ENCODE measurements at places on chromosomes 12 and 14.

- DNase-seq, result no peak
Observed at GRCh38 chr12:20366776-20367409, 1.4 kb upstream of the PDE3A start.

DNA sequence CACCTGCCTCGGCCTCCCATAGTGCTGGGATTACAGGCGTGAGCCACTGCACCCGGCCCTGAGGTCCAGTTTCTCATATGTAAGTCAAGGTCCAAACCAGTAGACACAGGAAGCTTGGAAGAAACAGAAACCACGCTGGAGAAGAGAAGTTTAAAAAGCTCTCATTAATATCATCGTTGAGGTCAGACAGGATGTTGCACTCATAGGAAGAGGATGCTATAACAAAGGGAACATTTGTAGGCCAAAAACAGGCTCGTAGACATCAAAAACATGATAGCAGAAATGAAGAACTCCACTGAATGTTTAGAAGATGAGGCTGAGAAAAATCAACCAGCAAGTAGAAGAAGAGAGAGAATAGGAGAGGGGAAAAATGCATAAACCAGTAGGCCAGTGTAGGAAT, 46.8 kb downstream of the ACACB start:
- no peak for DNase-seq

- no peak for DNase-seq
Observed at GRCh38 chr12:21471294-21471693, 30.1 kb downstream of the RECQL start.

DNA sequence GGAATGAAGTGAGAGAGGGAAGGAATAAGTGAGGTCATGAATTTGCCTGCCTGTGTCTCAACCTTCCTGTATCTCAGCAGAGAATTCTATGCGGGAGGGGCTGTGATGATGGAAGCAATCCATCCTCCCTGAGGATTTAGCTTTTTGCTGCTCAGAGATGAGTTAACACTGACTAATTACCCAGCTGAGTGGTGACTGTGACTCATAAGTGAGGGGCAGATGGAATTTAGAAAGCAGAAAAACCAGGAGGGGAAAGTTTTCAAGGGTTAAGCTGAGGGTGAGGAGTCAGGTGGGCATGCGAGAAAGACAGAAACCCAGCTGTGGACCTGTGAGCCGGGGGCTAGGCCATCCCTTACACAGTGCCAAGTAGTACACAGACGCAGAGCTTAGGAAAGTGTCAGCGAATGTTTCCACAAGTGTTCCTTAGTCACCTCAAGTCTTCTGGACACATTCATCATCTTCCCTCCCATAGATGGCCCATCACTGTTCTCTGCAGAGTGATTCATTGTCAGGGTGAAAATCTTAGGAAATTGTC, 277.9 kb downstream of the IPO8 start:
- peak; percentile 86 for DNase-seq

GRCh38 chr14:101654051-101654450, 92.8 kb downstream of the DIO3 start:
- no peak for DNase-seq

DNA sequence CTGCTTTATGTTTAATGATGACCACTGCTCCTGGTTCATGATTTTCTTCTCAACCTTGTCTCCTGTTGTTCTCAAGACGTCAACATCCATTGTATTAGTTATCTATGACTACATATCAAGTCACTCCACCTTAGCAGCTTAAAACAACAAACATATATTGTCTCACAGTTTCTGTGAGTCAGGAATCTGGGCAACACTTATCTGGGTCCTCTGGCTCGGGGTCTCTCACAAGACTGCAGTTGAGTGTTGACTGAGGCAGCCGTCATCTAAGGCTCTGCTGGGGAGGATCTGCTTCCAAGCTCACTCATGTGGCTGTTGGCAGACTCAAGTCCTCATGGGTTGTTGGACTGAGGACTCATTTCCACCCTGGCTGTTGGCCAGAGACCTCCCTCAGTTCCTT, 27.3 kb upstream of the FRS2 start:
- DNase-seq, result no peak

DNA sequence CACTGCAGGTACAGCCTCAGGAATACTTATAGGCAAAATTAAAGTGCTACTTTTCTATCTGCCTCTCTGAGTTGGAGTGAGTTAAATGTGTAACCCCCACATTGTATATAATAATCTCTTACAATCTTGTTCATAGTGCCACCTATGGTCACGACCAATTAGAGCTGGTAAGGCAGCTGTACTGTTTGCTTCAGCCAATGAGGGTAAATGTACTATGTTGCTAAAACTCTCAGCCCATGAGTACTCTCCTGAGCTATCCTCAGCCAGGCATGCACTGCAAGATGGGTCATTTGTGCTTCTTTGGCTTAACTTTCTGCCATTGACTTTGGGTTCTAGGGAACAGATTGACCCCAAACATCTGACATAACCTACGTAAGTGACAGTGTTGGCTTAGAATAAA, 15.0 kb upstream of the MDM2 start:
- peak; percentile 61 for DNase-seq

- peak; percentile 62 for DNase-seq
Observed at GRCh38 chr12:1533205-1533601, 61.2 kb downstream of the FBXL14 start.

All from EL (cell line).